Stimulated activated CD4-positive, alpha-beta T cell treated with anti-CD3 and anti-CD28 coated beads, TNF-alpha, amount 100 ng/mL, for 4 hours (primary cell): ENCODE measurements at places on chromosomes 6 and 20.

- no peak for DNase-seq
These were observed at the start of gene ZNF831 for GRCh38 chr20:59163631-59164530. Gene ZNF831 (plus strand): TSS chr20:59163821. CDS start chr20:59191020, 27,199 bp downstream.

- no peak for DNase-seq
These were observed 86.1 kb downstream of the SLX4IP start for GRCh38 chr20:10521068-10521831.

DNA sequence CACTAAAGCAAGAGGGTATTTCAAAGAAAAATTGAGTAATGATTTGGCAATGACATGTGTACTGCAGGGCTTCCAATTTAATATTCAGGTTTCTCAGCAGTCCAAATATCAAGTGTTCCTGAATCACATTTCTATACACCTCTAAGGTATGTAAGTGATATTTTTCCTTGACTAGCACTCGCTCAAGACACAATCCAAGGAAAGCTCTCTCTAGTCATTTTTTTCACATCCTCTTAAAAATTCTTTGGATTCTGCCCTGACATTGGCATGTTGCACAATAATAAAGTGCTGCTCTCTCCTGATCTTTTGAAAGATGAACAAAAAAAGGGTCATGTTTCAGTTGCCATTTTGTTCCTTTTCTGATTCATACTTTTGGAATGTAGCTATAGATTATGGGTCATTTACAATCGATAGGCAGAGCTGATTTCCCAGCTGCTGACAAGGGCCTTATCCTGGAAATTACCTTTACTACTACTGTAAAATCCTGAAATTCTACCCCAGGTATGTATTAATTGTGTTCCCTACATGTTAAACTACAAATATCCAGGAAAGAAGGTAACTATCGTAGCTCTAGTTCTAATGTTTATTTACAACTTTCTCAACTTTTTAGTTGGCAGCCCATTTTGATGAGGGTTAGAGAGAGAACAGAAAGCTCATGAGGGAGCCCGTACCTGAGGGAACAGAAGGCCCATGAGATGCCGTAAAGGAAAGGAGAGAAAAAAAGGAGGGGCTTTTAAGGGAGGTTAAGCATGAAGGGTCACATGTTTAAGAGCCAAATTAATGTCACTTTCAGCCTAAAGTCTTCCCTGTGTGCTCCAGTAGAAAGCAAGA lies 22.2 kb upstream of the ADGRG6 start:
- DNase-seq, result no peak

DNA sequence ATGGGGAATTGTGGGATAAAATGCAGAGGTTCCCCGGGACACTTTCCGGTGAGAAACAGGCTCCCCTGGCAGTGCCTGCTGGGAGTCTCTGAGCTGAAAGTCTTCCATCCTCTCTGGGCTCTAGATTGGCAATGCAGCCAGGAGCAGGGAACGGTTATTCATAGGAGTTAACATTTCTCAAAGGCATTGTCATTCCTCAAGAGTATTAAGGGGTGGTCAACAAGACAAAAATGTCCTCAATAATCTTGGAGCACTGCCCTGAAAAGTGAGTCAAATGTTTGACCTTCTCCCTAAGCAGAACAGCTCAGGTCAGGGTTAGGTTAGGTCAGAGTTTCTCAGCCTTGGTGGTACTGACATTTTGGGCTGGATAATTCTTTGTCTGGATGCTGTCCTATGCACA lies 13.2 kb downstream of the BPIFB1 start:
- no peak for DNase-seq

- no peak for DNase-seq
These were observed 3.8 kb upstream of the SPO11 start for GRCh38 chr20:57325632-57326356.

DNA sequence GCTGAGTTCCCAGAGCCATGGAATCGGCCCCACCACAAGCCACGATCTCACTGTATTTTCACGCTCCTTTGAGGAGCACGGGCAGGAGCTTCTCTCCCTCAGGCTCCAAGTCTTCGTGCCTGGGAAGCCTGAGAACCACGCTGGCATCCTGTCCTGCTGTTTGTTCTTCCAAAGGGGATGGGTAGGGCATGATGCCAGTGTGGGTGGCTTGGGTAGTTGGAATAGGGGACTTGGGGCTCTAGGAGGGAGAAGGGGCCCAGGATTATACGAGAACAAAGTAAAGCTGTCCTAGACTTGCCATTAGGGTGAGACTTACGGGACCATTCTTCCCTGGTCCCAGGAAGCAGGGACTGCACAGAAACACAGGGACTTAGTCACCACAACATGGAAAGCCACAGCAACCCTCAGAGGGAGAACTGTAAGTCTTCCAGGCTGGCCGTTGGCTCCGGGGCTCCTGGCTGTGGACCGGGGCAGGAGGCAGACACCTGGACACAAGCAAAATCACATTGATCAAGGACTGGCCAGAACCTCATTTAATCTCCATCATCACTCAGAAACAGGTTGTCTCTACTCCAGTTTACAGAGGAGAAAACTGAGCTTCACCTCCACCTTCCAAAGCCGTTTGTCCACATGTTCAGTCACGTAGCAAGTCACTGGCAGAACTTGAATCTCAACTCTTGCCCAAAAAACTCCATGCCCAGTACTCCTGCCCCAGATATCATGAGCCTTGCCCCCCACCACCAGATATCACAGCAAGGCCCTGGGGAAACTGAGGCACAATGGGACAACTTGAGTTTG lies 1.3 kb downstream of the CCN5 start:
- DNase-seq, result no peak

GRCh38 chr20:36066777-36067176 lies 87.8 kb upstream of the EPB41L1 start:
- no peak for DNase-seq

DNA sequence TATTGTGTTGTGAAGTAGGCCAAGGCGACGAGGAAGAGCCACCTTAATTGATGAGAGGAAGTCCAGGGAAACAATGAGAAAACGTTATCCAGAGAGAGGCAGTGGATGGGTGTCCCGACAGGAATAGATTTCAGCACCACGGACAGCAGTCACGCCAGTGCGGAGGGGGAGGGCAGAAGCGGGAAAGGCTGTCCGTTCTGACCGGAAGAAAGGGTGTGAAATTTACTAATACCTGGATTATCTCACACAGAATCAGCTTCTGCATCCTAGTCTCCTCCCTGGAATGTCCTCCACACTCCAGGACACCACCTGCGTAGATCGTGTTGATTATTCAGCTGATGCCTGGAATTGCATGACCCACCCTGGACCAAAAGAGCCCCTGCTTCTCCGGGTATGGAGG lies 7.4 kb upstream of the BPIFA3 start:
- DNase-seq, result no peak

DNA sequence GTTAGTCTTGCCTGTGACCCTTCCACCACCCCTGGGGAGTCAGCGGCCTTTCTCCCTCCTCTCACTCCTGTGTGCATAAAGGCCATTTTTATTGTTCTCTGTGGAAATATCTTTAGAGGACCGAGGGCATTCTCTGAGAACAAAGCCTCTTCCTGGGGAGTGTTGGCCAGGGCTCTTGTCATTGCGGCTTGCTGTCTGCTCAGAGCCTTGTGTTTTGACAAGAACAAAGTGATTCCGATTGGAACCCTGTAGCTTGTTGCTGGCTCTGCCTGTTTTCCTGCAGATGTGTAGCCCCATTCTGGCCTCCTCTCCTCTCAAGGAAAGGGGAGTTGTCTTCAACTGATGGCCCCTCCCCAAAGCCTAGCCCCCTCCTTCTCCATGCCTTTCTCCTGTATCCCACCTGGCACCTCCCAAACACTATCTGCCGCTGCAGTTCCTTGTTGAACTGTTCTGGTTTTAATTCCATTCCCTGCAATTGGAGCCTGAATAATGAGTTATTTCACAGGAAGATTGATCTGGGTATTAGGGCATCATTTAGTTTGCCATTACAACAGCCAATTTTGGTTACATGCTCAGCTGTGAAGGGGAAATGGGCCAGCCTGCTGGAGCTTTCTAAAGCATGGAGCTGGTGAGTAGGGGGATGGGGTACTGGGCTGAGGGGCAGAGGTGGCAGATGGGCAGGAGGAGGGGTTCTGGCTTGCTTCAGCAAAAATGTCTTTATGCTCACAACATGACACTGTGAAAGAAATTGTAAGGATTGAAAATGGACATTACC lies 252.5 kb downstream of the LRFN2 start:
- DNase-seq, result no peak

GRCh38 chr6:108132863-108133262 lies 33.0 kb upstream of the NR2E1 start:
- no peak for DNase-seq

DNA sequence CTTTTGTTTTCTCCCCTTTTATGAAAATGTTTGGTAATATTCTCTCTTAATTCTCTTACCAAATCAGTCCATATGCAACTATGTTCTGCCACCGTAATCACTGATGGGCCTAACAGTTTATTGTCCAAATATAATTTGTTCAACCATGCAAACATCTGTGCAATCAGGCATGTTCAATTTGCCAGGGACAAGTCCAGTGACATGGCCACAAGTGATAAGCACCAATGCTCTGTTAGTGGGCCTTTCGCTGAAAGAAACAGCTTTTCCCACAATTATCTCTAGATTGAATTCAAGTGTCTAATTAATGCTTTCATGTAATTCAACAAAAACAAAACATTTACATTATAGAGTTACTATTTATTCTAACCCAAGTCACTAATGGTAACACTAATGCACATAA lies 53.3 kb downstream of the EPB41L2 start:
- DNase-seq, result no peak

DNA sequence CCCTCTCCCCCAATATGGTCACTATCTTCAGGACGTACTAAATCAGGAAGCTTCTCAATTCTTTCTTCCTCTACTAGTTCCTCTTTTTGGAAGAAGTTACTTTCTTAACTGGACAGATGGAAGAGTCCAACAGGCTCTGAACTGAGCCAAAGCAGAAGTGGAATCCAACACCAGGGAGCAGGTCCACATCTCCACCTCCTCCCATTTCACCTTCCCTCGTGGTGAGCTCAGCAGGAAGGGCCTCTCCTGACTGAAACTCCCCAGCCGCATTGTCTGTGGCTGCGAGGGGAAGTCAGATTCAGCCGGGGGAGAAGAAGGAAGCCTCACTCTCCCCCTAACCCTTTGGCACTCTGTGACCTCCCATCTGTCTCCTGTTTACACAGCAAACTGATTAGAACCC lies 63.8 kb upstream of the UST start:
- DNase-seq, result no peak

- no peak for DNase-seq
These were observed 198.9 kb downstream of the CLIC5 start for GRCh38 chr6:45816674-45817297.

- DNase-seq, result no peak
These were observed 6.5 kb downstream of the EYS start for GRCh38 chr6:65700561-65700960.
